ENCODE measurements at places on chromosomes 3 and 15.

DNA sequence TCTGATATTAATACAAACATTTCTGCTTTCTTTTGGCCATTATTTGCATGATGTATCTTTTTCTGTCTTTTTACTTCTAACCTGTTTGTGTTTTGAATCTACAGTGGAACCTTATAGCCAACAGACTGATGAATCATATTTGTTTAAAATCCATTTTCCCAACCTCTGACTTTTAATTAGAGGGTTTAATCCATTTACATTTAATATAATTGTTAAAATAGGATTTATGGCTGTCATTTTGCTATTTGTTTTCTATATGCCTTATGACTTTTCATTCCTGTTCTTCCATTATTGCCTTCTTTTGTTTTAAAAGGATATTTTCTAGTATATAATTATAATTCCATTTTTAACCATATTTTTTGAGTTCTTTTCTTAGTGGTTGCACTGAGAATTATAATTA lies 286.1 kb downstream of the ZNF621 start:
- no peak for ATAC-seq

GRCh38 chr3:159191447-159191846 lies 389.6 kb downstream of the MFSD1 start:
- no peak for ATAC-seq

- ATAC-seq: no peak
These were observed 119.0 kb upstream of the DLG1 start for GRCh38 chr3:197417441-197417840.

GRCh38 chr3:146892041-146892440 lies 286.9 kb upstream of the PLSCR5 start:
- no peak for ATAC-seq

- ATAC-seq: no peak
These were observed 133.6 kb downstream of the UACA start for GRCh38 chr15:70629735-70630273.

- no peak for ATAC-seq
These were observed 12.4 kb downstream of the PCYT1A start for GRCh38 chr3:196275126-196275525.

DNA sequence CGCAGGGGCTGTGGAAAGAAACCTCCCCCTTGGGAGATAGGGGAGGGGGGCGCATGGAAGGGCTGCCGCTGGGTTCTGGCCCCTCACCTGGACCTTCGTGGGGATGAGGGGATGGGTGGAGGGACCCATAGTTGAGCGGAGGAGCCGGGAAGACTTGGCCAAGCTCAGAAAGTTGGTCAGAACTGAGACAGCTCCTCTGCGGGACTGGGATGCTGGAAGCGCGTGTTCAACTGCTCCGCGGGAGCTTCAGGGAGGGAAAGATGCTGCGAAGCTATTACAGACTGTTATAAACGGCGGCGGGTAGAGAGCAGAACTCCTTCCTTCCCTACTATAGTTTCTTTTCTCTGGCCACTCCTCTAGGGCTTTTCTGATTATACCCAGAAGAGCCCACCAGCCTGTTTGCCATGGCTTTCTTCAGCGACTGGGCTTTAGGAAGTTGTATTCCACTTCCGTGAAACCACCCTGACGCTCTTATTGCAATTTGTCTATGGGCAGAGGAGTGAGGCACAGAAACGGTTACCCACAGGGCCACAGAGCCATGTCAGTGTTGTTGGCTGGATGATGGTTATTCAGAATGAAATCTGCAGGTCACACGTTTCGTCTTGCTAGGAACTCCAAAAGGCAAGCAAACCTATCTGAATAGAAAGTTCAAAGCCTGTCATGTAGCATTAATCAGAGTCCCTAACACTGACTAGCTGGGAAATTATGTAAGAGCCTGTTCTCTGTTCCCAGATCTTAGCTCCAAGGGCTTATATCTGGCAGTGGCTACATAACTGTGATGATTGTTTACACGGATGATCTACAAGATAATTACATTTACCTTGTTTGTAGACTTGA lies 1.1 kb downstream of the SYNPR start:
- no peak for ATAC-seq

GRCh38 chr15:73564255-73564654 lies 68.9 kb downstream of the NPTN start:
- peak; percentile 61 for ATAC-seq

DNA sequence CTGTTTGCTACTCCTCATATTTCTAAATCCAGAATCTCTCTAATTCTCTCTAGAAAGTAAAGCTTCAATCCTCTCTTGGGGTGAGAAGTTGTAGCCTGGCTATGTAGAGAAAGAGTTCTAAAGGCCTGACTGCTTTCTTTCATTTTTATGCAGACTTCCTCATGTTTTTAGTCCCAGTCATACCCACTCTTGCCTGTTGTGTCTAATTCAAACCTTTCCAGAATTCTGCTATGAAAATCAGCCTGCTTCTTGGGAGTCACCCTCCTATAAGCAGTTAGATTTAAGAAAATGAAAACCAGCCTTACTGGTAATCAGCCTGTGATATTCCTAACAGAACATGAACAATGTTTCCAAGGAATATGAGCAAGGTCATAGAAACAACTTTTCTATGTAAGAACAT lies 14.8 kb upstream of the ZNF639 start:
- no peak for ATAC-seq

GRCh38 chr15:57445872-57446271 lies 69.6 kb downstream of the CGNL1 start:
- no peak for ATAC-seq

- no peak for ATAC-seq
These were observed 292.4 kb downstream of the PDCD6IP start for GRCh38 chr3:34090876-34091275.

DNA sequence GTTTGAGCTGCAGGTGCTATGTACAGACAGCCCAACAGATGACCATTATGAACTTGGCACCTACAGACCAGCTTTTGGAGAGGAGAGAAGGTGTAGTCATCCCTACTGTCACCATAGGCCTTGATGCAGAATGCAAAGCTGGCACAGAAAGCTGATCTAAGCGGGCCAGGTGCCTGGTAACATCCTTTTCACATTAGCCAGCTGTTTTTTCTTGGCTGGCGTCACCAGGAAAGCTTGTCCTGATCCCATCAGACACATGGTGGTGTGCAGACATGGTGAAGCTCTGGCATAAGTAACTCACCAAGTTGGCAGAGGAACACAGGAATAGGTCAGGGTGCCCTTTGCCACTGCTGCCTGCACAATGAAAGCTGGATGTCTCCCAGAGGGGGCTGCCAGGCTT lies 97.2 kb upstream of the MB21D2 start:
- no peak for ATAC-seq

GRCh38 chr3:30664884-30665283 lies 58.5 kb downstream of the TGFBR2 start:
- peak; percentile 9 for ATAC-seq

GRCh38 chr3:140910860-140911259 lies 30.8 kb upstream of the SLC25A36 start:
- no peak for ATAC-seq

- ATAC-seq: peak; percentile 92
These were observed 67.2 kb downstream of the CACNA2D2 start for GRCh38 chr3:50436114-50436674.

GRCh38 chr15:30985081-30985531 lies 6.3 kb downstream of the MTMR10 start:
- no peak for ATAC-seq

DNA sequence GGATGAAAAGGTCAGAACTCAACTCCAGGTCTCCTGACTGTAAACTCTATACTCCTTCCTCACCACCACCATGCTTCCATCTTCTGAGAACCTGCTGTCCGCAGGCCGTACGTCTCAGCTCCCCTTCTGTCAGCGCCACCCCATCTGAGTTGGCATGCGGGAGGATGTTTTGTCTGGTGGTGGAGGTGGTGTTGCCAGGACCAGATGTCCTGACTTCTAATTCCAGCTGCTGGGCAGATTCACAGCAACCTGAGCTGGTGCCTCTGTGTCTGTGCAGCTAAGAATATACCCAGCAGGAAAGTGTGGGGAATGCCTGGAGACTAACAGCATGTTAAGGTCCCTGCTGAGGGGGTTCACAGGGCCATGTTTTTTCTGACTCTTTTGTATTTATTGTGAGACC lies 23.2 kb downstream of the PLA1A start:
- ATAC-seq: no peak

GRCh38 chr15:29860872-29861271 lies 38.6 kb upstream of the TJP1 start:
- ATAC-seq: no peak

GRCh38 chr3:77460326-77460725 lies 420.4 kb downstream of the ROBO2 start:
- no peak for ATAC-seq

DNA sequence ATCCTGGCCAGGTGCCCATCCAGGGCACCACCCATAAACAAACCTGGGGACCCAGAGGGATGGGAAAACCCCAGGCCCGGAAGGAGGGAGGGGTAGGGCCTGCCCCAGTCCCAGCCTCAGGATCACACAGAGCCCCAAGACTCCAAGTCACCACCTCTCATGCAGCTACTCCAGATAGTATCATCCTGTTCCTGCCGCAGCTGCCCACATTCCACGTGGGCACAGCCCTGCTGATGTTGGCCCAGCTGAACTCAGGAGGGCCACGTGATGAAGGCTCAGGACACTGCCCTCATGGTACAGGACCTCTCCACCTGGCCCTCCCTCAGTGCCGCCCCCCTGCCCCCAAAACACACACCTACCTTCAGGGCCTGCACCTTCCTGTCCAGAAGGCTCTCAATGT lies 69.5 kb downstream of the CACNA2D2 start:
- ATAC-seq: no peak

GRCh38 chr3:126417515-126417914 lies 22.8 kb downstream of the CFAP100 start:
- ATAC-seq: no peak

- ATAC-seq: no peak
These were observed 189.8 kb downstream of the NTRK3 start for GRCh38 chr15:88066636-88067330.

DNA sequence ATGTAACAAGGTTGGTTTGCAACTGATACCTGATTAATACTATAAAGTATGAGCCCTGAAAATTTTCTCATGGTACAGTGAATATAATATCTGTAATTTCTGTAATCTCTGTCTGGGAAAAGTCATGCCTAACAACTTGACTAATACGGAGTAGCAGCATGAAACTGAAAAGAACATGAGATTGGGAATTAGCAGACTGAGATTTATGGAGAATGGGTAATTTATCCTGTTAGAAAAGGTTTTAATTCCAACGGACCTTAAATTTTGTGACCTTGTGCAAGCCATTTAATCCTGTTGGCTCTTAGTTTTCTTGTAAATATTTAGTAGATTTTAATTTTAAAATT lies 90.2 kb upstream of the CMC1 start:
- no peak for ATAC-seq

- ATAC-seq: no peak
These were observed 288.1 kb upstream of the LRRFIP2 start for GRCh38 chr3:37462452-37462851.

All from activated T-helper 17 cell treated with anti-CD3 and anti-CD28 coated beads, Interleukin-2, amount 50 U/mL, for 72 hours (primary cell).